ENCODE measurements at places on chromosomes 13 and 19.
A peak's percentile ranks its signal among the peaks of the same experiment; 100 is the strongest.

- no peak for DNase-seq
Measured at GRCh38 chr19:10418235-10418484, 2.2 kb upstream of the PDE4A start.

DNA sequence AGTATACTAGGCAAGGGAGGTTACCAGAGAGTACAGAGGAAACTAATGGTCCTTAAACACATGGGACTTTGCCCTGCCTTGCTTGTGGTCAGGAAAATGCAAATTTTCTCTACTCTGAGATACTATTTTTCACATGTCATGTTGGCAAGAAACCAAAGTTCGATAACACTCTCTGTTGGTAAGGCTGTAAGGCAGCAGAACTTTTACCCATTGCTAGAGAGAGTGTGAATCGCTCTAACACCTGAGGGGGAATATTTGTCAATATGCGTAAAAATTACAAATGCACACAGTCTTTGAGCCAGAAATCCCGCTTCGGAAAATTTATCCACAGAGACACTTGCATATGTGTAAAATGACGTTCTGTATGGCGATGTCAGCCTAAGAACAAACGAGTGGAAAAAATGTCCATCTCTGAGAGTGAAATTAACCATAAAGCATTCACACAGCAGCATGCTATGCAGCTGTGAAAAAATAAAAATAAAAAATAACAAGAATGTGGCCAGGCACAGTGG lies 9.5 kb upstream of the RFX1 start:
- no peak for DNase-seq

- DNase-seq: no peak
Measured at GRCh38 chr13:45940061-45940460, 88.5 kb upstream of the SIAH3 start.

- no peak for DNase-seq
Measured at GRCh38 chr13:107251341-107251740, 683.4 kb upstream of the ARGLU1 start.

GRCh38 chr13:66076417-66076816 lies 1153.7 kb downstream of the PCDH9 start:
- DNase-seq: peak; percentile 16

DNA sequence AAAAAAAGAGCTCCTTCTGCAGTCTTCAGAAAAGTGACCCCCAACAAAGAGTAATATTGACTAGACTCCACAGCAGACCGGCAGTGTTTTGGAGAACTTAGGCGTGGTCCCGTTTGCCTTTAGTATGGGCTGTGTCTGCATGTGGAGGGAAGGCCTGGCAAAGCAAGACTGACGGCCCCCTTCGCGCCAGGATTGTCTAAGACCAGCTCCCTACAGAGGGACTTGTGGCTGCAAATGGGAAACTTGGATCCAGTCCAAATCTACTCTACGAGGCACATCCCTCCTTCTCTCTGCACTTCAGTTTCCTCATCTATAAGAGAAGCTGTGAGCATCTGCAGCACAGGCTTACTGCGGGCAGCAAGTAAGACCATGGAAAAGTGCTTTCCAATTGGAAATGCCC lies 350.0 kb downstream of the ZNF536 start:
- no peak for DNase-seq

- DNase-seq: no peak
Measured at GRCh38 chr19:2629491-2630351, 72.8 kb downstream of the GNG7 start.

- DNase-seq: no peak
Measured at GRCh38 chr19:46366620-46367292, 19.9 kb downstream of the PPP5C start.

DNA sequence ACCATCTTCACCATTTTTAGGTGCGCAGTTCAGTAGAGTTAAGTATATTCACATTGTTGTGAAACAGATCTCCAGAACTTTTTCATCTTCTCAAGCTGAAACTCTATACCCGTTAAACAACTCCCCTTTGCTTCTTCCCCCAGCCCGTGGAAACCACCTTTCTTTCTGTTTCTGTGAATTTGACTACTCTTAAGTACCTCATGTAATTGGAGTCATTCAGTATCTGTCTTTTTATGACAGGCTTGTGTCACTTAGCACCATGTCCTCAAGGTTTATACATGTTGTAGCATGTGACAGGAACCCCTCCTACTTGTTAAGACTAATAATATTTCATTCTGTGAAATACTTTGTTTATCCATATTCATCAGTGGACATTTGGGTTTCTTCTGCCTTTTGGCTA lies 52.8 kb downstream of the TNFRSF19 start:
- no peak for DNase-seq

- peak; percentile 47 for DNase-seq
Measured at GRCh38 chr13:79349011-79349410, 57.0 kb downstream of the RBM26 start.

DNA sequence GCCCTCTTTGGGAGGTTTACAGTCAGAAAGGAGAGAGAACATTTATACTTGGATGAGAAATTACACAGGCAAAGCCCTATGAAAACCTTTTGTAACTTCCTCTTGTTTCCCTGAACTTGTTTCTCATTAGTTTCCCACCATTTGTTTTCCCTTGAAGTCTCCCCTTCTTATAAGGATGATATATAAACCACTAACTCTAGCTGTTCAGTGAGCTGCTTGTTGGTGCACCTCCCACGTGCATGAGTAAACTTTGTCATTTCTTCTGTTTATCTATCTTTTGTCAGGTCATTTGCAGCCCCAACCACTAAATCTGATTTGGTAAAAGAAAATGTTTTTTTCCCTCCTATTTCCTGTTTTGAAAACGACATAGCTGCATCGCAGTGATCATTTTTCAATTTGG lies 919.9 kb downstream of the SLITRK1 start:
- no peak for DNase-seq

DNA sequence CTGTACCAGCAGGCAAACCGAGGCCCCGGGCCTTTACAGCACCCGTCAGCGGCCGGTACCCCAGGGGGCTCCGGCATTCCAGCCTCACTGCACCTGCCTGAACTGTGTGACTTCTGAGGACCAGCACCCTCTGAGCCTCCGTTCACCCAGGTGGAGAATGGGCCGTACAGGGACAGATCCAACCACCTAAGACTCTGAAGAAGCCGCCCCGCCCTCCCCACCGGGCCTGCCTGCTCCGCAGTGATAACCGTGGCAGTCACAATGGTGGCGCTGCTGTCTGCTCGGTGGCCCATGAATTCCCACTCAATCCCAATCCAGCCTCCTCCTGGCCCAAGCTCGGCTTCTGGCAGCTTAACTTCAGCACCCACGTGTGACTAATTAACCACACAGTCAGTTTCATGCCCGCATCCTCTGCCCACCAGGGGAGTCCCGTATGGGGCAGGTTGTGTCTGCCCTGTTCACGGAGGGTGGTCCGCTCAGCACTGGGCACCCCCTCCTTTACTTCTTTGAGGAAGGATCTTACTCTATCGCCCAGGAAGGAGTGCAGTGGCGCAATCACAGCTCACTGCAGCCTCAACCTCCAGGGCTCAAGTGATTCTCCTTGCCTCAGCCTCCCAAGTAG lies 3.4 kb downstream of the TCF3 start:
- no peak for DNase-seq

DNA sequence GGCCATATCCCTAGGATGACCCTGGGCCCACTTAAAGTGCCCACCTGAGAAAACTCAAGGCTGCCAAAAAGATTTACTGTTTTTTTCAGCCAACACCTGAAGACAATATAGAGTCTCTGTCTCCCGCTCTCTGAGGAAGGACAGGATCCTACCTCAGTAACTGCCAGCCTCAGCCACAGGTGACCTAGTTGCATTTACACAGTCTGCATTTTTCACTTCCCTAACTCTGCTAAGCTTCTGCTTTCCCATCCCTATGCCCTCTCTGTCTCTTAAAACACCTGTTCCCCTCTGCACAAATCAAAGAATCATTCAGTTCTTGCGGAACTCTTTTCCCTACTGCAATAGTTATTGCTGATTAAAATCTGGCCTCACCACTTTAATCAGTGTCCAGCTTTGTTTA lies 609.5 kb downstream of the UQCRFS1 start:
- no peak for DNase-seq

DNA sequence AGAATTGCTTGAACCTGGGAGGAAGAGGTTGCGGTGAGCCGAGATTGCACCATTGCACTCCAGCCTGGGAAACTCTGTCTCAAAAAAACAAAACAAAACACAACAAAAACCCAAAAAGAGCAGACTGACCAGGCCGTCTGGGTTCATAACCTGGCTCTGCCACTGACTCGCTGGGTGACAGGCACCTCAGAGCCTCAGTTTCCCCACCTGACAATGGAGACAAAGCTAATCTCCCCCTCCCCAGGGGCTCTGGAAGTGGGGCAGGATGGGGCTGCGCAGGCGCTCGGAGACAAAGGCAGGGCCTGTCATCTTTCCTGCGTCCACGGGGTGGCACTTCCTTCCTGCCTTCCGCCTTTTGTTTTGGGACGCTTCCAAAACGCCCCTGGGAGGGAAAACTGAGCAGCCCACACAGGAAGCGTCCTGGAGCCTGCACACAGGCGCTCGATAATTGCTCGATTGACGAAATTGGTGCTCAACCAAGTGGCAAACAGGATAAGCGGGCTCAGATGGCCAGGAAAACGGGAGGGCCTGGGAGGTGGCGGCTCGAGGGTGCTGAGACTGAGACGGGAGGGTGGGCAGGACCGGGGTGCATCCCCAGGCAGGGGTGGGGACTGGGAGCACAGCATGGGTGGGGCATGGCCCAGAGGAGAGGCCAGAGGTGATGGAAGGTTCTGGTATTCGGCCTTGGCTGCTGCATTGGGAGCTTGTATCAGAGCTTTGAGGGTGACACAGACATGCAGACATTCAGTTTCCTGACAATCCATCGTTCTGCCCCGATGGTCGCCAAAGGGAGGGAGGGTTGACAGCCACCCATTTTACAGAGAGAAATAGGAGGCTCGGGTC lies 17.8 kb downstream of the SPC24 start:
- peak; percentile 93 for DNase-seq

- DNase-seq: no peak
Measured at GRCh38 chr19:51282335-51282734, 29.1 kb upstream of the IGLON5 start.
